ENCODE measurements at places on chromosomes 7 and 10.

DNA sequence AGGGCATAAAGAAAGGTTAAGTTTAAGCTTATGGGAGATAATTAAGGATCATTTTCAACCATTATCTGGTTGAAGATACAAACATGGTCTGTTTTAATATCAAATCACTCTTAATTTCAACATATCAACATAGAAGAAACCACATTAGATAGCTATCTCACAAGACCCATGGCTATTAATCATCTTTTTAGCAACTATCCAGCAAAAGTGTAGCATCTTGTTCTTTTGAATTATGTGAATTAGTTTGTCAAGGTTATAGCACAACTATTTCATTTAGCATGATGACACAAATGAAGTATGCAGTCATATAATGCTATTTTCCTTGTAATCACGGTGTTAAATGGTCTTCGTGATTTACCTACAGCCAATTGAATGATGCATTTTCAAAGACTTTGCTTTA is 58.9 kb upstream of the PPP1R9A start:
- no peak for DNase-seq

DNA sequence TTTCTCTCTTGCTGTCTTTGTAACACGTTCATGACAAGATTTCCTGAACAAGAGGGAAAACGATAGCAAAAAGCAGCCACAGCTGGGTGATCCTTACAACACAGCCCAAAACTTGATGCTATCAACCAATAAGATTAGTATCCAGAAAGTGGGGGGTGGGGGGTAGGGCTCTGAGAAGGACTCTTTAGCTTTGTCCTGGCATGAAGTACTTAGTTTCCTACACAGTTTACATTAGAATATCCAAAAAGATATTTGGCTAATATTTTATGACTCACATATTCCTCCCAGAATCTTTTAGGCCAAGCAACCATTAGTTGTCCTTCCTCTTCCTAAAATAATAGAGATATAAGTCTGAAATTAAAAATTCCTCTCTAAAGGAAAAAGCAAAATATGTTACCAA is 22.9 kb upstream of the LRRC17 start:
- DNase-seq, result no peak

- no peak for DNase-seq
These were observed 179.7 kb downstream of the ANK3 start for GRCh38 chr10:60209874-60210570.

DNA sequence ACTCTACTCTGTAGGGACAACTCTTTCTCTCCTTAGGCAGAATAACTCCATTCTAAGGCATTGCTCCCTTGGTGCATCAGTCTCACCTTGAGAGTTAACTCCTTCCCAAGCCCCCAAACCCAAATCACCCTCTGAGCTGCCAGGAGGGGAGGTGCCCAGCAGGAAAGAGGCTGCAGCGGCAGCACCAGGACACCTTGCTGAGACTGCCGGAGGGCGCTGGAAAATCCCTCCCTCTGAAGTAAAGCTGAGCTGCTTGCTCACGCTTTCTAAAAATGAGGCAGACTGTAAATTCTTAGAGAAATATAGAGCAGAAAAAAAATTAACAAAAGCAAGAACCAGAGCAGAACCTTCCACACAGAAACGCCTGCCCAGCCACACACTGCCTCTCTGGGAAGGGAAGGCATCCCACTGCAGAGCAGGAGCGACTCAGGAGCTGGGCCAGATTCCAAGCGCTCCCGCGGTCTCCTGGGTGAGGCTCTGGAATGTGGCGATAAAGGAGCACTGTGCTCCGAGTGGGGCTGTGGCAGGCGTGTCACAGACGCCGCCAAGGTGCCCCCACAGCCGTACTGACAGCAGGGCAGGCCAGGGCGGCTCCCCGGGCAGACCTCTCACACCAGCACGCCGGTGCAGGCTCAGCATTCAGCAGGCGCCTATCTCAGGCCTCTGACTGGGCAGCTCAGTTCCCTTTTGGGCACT is 202.1 kb downstream of the TNS3 start:
- no peak for DNase-seq

DNA sequence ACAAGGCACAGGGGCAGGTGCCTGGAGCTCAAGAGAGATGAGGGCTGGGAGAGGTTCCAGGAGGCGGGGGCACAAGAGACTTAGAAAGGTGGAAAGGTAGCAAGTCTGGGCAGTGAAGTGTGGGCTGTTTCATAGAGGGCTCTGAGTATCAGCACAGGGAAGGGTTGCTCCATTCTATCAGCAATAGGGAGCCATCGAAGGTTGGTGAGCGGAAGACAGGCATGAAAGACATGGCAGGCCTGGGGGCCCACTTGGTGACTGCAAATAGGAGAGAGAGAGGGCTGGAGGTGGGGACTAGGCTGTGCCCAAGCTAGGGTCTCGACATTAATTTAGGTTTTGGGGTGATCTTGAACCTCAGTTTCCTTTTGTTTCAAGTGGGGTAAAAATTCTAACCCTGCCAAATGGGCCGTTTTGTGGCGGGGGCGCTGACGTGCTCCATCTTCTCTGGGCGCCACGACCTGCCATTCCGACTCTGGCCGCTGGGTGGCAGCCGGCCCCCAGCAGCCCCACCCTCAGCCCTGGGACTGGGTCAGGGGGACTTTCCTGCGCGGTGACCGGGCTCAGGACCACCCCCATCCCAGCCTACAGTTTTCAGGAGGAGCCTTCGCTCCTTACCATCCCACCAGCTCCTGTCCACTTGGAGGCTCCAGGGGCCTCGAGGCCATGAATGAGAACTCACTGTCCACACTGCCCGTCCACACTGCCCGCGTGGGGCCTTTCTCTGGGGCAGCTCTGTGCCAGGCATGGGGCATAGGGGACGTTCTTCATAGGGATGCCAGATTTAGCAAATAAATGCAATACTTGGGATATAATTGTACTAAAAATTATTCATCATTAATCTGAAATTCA is 37.2 kb upstream of the PCBD1 start:
- DNase-seq, result peak; percentile 86

GRCh38 chr7:30327813-30328212 is 43.4 kb downstream of the ZNRF2 start:
- DNase-seq, result no peak

DNA sequence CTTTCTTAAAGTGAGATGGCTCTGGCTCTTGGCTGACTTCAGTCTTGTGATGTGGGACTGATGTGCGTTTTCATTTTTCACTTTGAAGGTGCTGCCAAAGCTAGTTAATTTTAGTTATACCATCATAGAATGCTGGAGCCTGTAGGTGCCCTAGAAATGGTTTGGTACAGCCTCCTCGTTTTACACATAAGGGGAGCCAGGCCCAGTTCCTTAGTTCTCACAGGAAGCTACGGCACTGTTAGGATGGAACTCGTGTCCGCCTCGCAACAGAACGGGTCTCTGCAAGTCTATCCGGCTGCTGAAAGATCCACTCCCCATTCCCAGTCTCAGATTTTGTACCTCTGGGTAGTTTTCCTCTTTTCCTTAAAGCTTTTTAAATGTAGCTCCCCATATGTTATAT is 173.2 kb upstream of the PRPS1L1 start:
- DNase-seq, result no peak

GRCh38 chr10:9922126-9922870 is 1095.4 kb upstream of the CELF2 start:
- DNase-seq, result no peak

- no peak for DNase-seq
These were observed 111.1 kb upstream of the CREB5 start for GRCh38 chr7:28301148-28301641.

DNA sequence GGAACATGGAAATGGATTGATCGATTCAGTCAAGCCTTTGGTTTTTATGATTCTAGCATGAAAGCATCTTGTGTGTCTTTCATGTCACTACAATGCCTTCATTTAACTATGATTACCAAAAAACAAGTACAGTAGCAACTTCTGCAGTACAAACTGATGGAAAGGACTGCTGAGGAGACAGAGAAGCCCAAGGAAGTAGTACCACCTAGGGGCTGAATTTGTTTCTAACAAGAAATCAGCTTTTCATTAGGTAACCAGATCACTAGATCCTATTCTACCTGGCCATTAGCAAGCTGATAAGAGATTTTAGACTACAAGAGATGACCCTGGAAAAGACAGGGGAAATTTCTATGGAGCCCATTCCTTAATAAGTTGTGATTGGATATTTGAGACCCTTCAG is 3.2 kb upstream of the IFIT1 start:
- peak; percentile 32 for DNase-seq

DNA sequence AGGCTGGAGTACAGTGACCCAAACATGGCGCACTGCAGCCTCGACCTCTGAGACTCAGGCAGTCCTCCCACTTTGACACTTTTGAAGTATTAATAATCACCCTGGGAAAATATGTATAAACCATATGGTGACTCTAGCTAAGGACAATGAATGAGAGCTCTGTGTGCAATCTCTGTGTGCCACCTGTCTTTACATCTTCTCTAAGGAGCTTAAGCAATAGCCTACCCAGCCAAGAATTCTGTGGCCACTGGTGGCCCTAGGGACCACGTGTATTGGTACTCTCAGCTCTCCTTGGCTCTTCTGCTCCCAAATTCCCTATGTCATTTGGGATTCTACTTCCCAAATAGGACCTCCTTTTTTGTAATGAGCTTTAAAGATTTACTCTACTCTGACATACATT is 23.7 kb downstream of the FGF8 start:
- DNase-seq, result no peak

DNA sequence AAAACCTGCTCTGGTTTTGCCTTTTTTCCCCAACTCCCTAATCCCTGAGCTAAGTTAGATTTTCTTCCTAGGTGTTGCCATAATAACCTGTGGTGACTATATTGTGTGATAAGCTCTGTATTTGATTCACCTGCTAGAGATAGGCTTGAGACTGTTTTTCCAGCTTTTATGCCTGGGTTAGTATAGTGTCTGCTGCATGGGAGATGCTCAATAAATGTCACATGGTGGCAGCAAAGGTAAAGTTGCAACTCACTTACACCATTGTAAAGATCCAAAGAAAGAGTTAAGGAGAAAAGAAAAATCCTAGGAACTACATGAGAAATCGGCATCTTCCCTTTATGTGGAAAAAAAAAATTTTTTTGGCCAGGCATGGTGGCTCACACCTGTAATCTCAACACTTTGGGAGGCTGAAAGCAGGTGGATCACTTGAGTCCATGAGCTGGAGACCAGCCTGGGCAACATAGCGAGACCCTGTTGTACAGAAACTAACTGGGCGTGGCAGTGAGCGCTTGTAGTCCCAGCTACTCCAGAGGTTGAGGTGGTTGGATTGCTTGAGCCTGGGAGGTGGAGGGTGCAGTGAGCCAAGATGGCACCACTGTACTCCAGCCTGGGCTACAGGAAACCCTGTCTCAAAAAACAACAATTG is 3.7 kb downstream of the CCNJ start:
- no peak for DNase-seq
